ENCODE measurements at places on chromosomes 13 and 19.
A peak's percentile ranks its signal among the peaks of the same experiment; 100 is the strongest.

GRCh38 chr13:28273919-28274318 is 135.6 kb downstream of the PAN3 start:
- no peak for DNase-seq

GRCh38 chr19:5232798-5233505 is 107.7 kb downstream of the PTPRS start:
- DNase-seq, result no peak

- DNase-seq, result no peak
These were observed 309.3 kb upstream of the HTR2A start for GRCh38 chr13:47206111-47206510.

DNA sequence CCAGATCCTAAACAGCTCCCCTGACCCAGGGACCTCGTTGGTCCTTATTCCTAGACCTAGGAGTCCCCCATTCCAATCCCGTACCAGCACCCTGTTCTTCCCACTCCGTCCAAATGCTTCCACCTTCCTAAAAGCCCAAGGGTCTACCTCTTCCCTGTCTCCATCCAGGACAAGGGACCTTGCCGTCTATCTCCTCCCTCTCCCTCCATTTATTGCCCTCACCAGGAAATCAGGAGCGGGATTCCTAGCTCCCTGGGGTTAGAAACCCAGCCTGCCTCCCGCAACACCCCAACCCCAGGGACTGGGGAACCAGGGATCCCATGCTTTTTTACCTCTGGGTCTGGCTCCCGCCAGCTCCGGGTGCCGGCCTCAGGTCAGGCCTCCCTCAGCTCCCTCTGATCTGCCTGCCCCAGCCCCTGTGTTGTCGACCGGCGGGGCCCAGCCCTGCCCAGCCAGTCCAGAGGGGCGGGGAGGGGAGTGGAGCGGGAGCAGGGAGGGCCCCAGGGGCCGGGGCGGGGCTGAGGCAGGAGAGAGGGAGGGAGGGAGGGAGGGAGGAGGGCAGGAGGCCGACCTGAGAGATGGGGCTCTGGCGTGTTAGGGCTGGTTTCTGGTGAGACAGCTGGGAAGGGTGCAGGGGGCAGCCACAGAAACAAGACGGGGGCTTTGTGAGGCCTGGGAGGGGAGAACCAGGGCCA is at the start of gene B3GNT8:
B3GNT8 (minus strand) TSS at position 423 of the 695 bp plus-strand sequence. CDS start 596 bp downstream, outside the sequence.
- DNase-seq, result peak; percentile 28

DNA sequence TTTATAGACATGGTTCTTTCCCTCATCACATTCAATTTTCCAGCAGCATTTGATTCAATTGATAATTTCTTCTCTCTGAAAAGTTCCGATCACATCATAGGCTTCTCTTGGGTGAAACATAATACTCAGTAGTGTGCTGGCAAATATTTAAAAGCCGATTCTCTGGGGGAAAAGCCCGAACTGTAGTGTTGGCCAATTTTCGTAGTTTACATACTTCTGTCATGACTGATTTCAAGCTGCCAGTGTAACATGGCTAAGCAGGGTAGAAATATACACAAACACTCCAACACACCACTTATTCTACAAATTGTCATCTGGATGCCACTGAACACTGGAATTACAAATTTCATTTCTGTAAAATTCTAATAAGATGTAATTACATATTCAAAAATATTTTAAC is 56.1 kb upstream of the FREM2 start:
- no peak for DNase-seq

DNA sequence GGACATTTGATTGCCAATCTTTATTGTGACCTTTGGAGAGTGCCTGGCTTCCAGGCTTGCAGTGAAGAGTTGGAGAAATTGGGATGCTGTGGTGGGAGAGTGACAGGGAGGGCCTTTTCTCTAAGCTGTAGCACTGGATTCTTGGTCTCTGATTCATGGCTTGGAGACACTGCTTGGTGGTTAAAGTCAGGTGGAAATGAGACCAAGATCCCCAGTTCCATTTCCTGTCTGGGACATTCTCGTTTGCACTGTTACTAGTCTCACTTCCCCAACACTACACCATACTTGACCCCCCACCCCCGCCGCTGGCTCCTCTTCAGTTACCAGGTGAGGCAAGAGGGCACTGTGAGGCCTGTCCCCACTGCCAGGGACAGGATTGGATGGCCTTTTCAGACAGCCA is 2.9 kb downstream of the SUPT5H start:
- no peak for DNase-seq

GRCh38 chr13:50914848-50915247 is 5.3 kb downstream of the RNASEH2B start:
- no peak for DNase-seq

DNA sequence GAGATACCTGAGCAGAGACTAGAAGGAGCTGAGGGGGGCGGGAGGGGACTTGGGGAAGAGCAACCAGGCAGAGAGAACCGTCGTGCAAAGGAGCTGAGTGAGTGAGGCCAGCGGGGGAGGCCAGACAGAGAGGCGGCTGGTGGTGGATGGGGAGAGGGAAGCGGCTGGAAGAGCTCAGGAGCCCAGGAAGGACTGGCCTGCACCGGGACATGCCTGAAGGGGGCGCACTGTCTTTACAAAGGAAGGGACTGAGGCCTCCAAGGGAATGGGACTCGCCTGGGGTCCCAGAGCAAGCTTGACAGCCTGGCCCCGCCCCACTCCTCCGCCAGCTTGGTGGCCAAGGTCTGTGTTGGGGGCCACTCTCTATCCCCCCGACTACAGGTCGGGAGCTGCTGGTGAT is 14.9 kb downstream of the ONECUT3 start:
- no peak for DNase-seq

DNA sequence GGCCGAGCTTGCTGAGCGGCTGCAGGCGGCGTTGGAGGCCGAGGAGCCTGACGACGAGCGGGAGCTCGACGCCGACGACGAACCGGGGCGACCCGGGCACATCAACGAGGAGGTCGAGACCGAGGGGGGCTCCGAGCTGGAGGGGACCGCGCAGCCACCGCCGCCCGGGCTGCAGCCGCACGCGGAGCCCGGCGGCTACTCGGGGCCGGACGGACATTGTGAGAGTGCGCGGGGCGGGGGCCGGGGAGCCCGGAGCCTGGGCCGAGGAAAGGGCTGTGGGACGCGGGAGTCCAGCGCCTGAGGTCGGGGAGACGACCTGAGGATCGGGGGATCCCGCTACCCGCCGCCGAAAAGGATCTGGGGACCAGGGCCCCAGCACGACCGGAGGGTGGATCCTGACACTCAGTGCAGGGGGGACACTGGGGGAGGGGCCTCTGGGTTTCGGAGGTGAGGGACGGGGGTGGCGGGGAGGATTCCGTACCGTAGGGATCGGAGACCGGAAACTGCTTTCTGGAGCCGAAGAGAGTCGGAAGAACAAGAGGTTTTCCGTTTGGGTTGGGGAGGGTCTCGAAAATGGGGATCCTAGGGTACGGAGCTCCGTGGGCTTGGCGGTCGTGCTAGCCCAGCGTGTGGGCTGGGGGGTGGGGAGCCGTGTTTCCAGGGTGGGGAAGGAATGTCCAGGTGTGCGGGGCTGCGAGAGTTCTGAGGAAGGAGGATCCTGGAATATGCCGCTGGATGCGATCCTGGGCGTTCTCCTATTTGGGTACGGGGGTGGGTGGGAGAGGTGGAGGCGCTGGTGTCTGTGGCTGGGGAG is 616 bp downstream of the HNRNPUL1 start:
- DNase-seq, result peak; percentile 7
